ENCODE measurements at places on chromosomes 3 and 15. TPM values are rescaled to one million over a fixed set of nuclear protein-coding genes. Genes with fewer than 3 reads are reported as not detected.

- no peak for DNase-seq
Measured at GRCh38 chr3:38562467-38562925, 66.4 kb downstream of the EXOG start.

DNA sequence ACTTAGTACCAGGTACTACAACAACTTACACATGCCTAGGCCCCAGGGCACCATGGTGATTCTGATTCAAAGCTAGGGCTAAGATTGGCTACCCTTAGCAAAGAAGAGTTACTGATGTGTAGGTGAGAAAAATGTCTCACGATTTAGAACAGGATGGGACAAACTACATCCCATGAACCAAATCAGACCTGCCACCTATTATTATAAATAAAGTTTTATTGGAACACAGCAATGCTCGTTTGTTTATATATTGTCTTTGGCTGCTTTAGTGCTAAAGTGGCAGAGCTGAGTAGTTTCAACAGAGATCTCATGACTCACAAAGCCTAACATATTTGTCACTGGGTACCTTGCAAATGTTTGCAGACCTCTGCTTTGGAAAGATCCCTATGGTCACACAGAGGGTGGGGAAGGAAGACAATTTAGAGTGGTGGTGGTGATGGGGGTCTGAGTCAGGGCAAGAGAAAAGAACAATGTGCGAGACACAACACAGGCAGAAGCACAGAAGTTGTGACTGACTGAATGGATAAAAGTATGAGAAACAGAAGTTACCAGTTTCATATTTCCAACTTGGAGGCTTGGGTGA, 770.6 kb upstream of the CFAP20DC start:
- DNase-seq: no peak

DNA sequence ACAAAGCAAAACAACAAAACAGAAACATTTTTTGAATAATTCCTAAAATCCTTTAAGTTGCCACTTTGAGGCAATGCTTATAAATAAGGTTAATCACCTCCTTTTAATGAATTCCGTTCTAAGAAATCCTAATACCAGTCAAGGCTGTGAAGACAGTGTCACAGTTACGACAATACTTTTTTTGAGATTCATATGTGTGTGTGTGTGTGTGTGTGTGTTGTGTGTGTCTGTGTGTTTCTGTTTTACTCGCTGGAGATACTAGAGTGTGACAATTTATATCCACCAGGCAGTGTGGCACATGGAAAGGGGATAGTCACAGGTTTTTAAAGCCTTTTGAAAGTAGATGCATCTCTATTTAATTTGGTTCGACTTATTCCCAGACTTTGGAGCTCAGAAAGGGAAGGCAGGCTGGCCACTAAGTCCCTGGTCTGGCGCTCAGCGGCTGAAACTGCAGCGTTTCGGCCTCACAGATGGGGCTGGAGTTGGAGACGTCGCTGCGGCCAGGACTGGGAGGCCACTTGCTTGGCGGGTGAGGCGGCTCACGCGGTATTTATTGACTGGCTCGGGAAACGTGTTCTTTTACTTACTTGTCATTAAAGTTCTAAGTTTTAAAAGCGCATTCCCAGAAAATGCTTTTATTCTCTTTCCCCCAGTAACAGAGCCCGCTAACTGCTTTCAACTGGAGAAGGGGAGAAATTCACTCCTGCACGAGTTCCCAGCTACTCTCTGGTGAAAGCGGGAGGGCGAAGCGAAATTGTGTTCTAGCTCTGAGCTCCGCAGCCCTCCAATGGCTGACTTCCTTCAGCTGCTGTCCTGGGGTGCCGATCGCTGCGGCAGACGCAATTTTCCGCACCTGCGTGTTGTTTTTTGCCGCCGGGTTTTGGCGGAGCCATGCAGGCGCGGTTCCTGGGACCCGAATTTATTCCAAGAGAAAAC, 13.7 kb downstream of the ZIC1 start:
- no peak for DNase-seq

DNA sequence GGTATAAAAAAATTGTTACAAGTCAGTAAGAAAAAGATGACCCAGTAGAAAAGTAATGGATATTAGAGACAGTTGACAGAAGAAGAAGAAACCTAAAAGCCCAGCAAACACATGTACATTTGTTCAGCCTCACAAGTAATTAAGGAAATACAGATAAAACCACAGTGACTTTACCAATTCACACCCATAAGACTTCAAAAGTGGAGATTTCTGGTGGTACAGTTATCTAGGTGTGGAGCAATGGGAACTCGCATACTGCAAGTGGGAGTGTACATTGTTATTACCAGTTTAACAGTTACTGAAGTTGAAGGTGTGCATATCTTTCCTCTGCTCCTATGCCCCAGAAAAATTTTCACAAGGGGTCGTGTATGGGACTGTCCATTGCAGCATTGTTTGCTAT, 18.1 kb upstream of the MAPKBP1 start:
- DNase-seq: no peak

- no peak for DNase-seq
Measured at GRCh38 chr15:98281130-98281529, 320.6 kb downstream of the ARRDC4 start.

DNA sequence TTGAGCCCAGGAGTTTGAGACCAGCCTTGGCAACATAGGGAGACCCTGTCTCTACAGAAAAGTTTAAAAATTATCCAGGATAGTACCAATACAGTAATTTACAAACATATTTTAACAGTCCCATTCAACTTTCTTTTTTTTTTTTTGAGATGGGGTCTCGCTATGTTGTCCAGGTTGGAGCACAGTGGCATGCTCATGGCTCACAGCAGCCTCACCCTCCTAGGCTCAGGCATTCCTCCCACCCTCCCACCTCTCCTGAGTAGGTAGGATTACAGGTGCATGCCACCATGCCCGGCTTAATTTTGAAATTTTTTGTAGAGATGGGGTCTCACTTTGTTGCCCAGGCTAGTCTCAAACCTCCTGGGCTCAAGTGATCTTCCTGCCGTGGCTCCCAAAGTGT, 12.5 kb upstream of the MAP6D1 start:
- DNase-seq: no peak

DNA sequence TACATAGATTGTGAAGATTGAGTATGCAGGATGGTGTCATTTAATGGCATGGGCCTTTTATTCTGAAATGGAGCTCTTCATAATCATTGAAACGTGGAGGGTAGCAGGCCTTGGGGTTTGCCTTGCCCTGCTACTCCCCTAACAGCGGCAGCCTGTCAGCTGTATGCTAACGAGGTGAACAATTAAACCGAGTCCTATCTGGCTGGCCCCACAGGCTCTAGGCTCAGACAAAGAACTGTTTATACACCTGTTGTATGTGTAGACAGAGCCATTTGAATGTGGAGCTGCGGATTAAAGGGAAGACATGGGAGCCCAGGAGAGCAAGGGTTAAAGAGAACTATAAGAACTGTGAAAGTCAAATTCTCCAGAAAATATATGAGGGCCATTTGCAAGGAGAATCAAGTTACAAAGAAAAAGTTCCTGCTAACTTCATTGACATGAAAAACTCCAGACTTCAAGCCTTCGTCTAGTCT, 116.7 kb upstream of the CGNL1 start:
- DNase-seq: no peak

Gene PLA2G4F
- not detected for polyA plus RNA-seq

Gene AHSG
- polyA plus RNA-seq: not detected
